ENCODE measurements at places on chromosomes 6 and 20.
A peak's percentile ranks its signal among the peaks of the same experiment; 100 is the strongest.

- peak; percentile 11 for DNase-seq
Observed at GRCh38 chr20:36153736-36154699, 522 bp upstream of the EPB41L1 start.

DNA sequence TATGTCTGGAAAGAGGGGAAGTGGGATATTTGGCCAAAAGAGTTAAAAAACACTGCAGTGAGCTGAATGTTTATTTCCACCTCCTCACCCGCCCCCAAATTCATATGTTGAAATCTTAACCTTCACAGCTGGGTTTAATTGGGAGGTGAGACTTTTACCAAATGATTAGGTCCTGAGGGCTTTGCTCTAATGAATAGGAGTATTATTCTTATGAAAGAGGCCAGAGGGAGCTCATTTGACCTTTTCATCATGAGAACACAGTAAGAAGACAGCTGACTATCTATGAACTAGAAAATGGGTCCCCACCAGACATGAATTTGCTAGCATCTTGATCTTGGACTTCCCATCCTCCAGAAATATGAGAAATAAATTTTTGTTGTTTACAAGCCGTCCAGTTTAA, 1028.9 kb downstream of the PHF3 start:
- no peak for DNase-seq

GRCh38 chr20:1493536-1493935, 2.3 kb upstream of the SIRPB2 start:
- no peak for DNase-seq

- DNase-seq = no peak
Observed at GRCh38 chr6:136466777-136467176, 83.4 kb downstream of the MAP7 start.

GRCh38 chr6:1701668-1702353, 92.1 kb downstream of the FOXC1 start:
- no peak for DNase-seq

GRCh38 chr6:158279615-158280014, 32.6 kb upstream of the TULP4 start:
- DNase-seq = no peak

DNA sequence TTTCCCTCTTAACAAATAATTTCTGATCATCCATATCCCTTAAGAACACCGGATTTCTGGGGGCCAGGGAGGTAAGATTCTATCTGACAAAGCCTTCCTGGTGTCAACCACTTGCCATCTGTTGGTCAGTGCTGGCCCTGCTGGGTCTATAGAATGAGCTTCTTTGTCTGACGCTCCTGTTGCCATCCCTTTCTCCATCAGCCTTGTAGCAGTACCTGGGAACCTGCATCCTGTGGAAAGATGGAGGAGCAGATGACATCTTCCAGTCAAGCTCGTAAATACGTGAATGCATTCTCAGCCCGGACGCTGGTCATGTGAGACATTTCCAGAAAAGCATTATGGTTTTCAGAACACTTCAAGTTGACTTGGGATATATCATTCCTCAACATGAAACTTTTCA, 36.6 kb downstream of the MYB start:
- no peak for DNase-seq

GRCh38 chr6:3321875-3322274, 63.1 kb downstream of the PSMG4 start:
- DNase-seq = no peak

DNA sequence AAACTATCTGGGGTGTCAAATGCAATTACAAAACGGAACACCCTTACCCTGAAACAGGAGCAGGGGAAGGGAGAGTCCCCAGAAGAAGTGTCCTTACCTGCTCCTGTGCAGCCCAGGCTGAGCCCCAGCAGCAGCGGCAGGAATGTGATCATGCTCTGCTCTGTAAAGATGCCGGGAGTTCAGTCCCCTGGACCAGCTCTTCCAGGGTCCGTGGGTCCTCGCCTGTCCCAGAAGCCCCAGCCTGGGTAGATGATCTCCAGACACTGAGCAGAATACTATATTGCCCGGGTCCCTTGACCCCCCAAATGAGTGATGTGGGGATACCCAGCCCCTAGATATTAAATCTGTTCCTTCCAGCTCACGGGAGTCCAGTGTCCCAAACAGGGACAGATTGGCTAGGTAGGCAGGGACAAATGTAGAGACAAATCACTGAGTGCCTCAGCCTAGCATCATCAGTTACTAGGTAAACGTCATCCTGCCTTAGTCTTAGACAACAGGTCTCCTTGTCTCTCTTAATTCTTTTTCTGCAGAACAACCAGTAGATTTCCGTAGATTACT, at the start of gene HLA-DMB:
HLA-DMB (minus strand) TSS at position 373 of the 558 bp plus-strand sequence; CDS start at position 152, 221 bp downstream.
- no peak for DNase-seq

- no peak for DNase-seq
Observed at GRCh38 chr6:168989421-168989820, 264.2 kb downstream of the THBS2 start.

GRCh38 chr6:3482869-3483268, 26.0 kb upstream of the SLC22A23 start:
- no peak for DNase-seq

DNA sequence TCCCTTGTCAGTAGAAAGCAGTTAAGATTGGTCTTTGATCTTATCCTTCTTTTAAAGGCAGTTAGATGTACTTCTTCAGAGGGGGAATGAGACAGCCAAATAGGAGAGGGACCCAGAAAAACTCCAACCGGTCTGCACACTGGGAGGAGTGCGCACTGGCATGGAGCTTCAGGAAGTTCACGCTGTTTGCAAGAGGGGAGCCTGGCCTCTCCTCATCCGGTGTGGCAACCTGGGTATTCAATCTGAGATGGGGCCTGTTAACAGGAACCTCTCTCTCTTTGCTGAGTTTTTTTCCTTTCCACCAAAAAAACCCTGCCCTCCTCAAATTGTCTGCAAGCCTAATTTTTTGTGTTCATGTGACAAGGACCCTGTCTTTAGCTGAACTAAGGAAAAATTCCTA, 162.5 kb upstream of the OLIG3 start:
- DNase-seq = no peak

DNA sequence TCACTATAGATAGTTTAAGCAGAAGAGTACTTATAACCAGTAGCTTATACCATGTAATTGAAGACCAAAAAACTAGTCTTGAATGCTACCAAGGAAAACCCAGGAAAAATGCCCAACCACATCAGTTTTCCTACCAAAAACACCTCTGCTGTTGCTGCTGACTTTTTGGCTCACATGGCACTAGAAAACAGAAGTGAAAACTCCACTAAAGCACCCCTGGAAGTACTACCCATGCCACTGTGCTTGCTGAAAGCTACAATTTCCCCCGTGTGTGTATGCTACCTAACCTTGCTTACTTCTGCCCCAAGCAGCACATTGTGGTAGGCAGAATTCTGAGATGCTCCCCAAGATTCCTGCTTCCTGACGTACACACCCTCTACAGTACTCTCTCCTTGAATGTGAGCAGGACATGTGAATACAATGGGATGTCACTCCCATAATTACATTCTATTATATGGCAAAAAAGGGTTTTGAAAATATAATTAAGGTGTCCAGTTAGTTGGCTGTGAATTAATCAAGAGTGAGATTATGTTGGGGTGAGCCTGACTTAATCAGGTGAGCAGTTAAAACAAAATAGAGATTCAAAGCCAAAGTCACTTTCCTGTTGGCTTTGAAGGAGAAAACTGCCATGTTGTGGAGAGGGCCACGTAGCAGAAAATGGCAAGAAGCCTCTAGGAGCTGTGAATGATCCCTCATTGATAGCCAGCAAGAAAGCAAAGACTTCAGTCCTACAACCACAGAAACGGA, 209.8 kb upstream of the MARCKS start:
- no peak for DNase-seq

DNA sequence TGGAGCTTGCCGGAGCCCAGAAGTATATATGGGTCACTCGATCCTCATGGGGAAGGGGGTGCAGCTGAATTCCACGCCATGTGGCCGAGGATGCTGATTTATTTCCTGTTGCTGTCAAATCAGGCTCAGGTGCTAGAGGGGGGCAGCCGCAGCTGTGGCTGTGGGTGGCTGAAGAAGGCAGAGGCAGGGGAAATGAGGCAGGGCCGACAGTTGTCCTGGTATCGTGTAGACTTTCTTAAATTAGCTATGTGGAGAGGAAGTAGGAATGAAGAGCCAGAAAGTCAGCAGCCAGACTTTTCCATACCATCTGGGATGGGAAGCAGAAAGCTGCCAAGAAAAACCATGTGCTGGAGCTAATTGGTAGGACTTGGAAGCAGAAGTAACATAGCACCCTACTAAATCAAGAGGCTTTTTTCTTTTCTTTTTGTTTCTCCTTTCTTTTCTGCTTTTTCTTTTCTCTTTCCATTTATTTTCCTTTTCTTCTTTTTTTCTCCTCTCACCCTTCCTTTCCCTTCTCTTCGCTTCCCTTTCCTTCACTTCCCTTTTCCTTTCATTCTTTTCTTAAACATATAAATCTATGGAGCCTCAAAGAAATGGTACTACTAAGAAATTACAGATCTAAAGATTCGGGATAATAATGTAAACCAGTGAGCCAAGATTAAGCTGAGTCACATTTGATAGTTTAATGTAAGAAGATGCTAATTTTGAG, 90.6 kb upstream of the CD83 start:
- no peak for DNase-seq

DNA sequence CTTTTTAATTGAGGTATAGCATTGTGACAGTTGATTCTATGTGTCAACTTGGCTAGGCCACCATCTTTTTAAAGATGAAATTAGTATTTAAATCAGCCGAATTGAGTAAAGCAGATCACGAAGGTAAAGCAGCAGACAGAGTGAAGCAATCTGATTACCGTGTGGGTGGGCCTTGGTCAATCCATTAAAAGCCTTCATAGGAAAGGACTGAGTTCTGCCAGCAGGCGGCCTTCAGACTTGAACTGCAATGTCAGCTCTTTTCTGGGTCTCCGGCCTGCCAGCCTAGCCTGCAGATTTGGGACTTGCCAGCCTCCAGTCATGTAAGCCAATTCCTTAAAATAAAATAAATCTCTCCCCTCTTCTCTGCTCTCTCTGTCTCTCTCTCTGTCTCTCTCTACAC, 22.4 kb upstream of the TGM2 start:
- DNase-seq = no peak

- DNase-seq = no peak
Observed at GRCh38 chr20:14415467-14415866, 78.1 kb upstream of the FLRT3 start.

All from activated T-cell treated with anti-CD3 and anti-CD28 coated beads for 1 hour (primary cell).